Stomach (tissue), 19 donors: ENCODE measurements at places on chromosomes 11 and 22. TPM values are rescaled to one million over a fixed set of nuclear protein-coding genes. Genes with fewer than 3 reads are reported as not detected.

DNA sequence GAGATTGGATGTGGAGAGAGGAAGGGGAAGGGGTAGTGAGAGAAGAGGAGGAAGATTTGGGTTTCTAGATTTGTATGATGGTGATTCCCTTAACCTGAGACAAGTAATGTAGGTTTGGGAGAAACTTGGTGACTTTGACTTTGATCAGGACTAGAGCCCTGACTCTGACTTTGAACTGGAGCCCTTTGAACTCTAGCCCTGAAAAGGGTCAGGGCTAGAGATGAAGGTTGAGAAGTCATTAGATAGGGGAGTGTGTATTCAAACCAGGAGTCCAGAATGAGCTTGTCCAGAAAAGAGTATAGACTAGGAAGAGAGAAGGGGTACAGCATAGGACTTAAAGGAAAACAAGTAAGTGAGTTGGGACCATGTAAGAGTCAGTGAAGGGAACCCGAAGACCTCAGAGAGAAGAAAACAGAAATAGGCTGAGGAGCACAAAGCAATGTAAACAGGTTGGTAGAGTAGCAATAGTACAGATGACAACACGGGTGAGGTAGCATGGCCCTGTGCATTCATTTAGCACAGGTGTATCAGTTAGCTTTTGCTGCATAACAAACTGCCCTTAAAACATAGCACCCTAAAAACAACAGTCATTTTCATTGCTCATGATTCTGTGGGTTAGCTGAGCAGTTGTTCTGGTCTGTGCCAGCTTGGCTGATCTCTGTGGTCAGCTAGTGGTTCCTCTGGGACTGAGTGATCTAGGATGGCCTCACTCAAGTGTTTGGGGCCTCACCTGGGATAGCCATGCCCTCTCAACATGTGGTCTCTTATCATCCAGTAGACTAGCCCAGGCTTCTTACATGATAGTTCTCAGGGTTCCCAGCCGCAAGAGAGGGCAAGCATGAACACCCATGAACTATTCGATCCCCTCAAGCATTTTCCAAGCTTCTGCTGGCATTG lies 43.1 kb downstream of the C22orf31 start:
- no peak overlapping the region for H3K27ac ChIP-seq
- peaks cover 5% of the 10 kb centered on the region for H3K4me1 ChIP-seq
- no peaks in the 10 kb centered on the region for H3K27me3 ChIP-seq

GRCh38 chr22:46050916-46051614 lies 74.1 kb upstream of the WNT7B start:
- H3K4me1 ChIP-seq: peaks cover 75% of the 10 kb centered on the region
- peaks cover 7% of the 10 kb centered on the region for H3K36me3 ChIP-seq
- H3K27ac ChIP-seq: peak overlapping the region; percentile 100
- H3K27me3 ChIP-seq: no peaks in the 10 kb centered on the region
- peak; percentile 21 for DNase-seq

DNA sequence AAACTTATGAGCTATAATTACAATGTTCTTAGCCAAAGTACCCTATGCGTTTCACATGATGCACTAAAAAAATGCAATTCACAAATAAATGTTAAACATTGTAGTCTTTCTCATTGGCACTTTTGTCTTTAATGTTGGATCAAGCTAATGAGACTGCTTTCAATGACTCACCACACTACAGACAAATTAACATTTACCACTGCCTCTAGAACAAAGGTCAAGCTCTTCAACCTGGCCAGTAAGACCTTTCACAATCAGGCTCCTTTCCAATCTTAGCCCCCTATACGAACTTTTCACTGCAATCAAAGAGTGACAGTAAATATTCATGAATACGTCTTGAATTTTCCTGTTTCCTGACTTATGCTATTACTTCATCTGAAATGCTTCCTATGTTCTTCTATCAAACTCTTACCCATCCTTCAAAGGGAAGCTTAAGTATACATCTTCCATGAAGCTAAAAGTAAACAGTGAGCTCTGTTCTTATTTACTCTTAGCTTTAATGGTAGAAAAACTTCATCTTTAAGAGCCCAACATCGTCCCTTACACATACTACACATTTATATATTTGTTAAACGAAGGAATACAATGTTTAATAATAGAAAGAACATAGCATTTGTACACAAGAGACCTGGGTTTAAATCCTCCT lies 326.6 kb upstream of the PITPNB start:
- H3K27ac ChIP-seq: no peak overlapping the region
- no peaks in the 10 kb centered on the region for H3K27me3 ChIP-seq
- no peak overlapping the region for H3K4me3 ChIP-seq
- peaks cover 12% of the 10 kb centered on the region for H3K4me1 ChIP-seq
- DNase-seq: no peak
- H3K36me3 ChIP-seq: no peaks in the 10 kb centered on the region

NAALAD2 gene
- 0.89 TPM for total RNA-seq
